Activated T-cell treated with anti-CD3 and anti-CD28 coated beads for 48 hours (primary cell): ENCODE measurements at places on chromosomes 11 and 22.

DNA sequence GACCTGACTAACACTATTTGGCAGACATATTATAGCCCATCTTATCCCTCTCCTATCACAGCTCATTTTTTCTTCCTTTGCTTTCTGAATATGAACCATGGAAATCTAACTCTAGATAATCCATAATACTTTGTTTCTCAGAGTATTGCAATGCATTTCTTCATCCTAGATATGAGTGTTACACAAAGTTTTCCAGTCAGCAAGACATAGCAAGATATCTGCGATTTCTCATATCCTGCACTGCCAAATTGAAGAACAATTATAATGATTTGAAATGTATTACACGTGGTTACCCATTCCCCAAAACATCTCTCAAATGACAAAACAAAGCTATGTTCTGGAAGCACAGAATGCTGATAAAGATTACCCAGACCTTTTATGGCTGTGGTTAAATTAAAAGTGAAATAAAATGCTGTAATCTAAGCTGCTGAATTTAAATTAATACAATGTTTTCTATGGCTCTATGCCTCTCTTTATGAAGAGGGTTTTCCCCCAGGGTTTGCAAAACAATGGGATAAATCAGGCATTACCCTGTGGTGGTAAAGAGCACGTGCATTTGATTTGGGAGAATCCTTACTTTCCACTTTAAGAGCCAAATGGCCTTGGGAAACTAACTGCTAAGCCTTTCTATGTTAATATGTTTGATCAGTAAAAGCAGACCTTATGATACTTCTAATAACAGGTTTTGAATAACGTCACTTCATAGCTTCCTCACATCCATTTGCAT lies 1291.0 kb upstream of the CNTN5 start:
- DNase-seq = no peak

DNA sequence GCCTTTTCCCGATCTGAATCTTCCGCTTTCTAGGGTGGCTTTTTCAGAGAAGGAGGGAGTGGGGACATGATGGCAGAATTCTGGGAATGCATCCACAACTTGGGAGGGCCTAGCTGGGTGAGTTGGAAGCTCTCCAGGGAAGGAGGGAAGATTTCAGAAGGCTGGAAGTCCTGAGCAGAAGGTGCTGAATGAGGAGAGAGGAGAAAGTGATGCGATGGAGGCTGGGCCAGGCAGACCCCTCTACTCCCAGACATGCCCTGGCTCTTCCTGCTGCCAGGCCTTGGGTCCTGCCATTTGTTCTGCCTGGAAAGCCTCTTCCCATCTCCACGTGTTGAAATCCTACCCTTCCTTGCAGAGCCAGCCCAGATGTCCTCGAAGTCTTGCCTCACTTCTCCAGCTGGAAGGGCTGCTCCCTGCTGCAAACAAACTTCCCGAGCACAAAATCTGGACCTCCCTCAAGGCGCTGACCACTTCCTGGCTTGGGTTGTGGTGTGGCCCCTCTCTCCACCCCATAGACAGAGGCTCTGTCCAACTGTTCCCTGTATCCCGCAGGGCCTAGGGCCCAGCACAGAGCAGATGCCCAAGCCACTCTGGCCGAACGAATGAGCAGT lies 16.8 kb downstream of the LRRC32 start:
- DNase-seq = no peak

DNA sequence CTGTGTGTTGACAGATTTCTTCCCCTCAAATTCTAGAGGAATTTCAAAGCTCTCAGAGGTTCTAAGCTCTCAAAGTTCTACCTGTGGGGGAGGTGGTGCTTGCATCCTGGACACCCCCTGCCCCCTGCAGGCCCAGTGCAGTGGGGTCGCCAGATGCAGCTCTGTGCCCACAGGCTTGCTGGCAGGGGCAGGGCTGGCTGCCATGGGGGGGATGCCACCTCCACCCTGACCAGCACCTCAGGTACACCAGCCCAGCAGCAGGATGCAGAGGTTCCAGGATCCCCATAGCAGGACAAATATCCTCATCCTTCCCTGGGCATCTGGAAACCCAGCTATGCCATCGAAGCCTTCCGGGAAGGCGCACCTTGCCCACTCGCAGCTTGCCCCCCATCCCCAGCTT lies 91.1 kb downstream of the BRD1 start:
- DNase-seq = no peak

DNA sequence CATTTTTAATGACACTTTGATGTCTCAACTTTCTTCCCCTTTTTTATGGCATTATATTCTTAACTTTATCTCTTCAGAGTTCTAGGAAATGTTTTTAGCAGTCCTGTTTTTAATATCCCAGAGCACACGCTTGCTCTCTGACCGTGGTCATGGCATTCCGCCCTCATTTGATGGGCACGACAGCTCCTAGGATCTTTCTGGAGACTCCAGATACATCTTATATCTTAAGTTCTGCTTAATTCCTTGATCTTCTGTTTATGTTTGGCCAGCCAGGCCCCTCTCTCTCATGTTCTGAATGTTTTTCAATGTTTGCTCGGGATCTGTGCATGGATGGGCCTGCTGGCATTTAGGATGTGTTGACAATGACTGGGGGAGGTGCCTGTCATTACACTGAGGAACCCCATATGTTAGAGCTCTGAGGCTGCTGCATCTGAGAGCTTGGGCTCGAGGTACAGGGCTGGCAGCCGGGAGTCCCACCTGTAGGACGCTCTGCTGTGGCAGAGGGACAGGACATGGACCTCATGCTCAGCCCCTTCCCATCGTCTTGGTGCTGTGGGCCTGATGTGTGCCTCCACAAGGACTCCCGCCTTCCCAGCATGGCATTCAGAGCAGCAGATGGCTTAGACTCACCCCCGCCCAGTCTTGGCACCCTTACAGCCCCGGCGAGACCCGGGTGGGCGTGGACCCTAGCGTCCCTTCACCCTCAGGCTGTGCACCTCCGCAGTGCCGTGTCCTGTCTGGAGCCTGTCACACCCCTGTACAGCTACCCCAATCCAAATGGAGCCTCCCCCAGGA lies 75.0 kb downstream of the CDKN1C start:
- no peak for DNase-seq

DNA sequence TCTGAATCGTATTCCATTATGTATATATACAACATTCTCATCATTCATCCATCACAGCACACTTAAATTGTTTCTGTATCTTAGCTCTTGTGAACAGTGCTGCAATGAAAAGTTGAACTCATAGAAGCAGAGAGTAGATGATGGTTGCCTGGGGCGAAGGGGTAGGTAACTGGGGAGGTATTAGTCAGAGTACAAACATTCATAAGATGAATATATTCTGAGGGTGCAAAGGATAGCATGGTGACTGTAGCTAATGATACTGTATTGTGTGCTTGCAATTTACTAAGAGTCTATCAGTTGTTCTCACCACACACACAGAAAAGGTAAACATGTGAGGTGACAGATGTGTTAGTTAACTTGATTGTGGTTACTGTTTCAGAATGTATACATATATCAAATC lies 12.6 kb upstream of the RFPL2 start:
- no peak for DNase-seq

DNA sequence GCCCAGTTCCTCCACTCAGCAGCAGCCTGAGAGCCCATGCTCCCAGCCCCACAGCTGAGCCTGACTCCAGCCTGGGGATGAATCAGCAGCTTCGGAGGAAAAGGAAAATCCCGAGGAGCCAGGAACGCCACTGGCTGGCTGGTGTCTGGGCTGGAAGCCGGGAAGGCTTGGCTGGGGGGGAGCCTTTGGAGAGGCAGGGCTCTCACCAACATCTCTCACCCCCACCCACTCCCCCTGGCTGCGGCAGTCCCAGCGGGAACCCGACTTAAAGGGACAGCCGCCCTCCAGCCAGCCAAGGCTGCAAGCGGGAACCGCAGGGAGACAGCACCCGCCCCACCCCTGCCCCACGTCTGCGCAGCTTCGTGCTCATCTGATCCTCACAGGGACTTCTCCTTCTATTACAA lies 28.4 kb downstream of the KIAA0930 start:
- no peak for DNase-seq

- DNase-seq = no peak
These were observed 13.4 kb upstream of the NECTIN1 start for GRCh38 chr11:119742263-119742861.

DNA sequence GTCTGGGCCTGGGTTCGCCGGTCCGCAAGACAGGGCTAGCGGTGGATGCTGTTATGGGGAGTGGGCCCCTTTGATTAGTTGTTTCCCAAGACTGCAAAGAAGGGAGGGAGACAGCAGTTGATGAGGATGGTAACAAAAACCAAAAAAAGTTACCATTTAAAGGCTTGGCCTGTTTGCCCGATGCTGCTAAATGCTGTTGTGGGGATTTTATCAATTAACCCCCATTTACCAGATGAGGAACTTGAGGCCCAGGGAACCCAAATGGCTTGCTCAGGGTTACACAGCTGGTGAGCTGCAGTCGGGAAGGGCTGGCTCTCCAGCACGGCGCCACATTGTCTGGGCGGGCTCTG lies 3.4 kb downstream of the TRPT1 start:
- no peak for DNase-seq

DNA sequence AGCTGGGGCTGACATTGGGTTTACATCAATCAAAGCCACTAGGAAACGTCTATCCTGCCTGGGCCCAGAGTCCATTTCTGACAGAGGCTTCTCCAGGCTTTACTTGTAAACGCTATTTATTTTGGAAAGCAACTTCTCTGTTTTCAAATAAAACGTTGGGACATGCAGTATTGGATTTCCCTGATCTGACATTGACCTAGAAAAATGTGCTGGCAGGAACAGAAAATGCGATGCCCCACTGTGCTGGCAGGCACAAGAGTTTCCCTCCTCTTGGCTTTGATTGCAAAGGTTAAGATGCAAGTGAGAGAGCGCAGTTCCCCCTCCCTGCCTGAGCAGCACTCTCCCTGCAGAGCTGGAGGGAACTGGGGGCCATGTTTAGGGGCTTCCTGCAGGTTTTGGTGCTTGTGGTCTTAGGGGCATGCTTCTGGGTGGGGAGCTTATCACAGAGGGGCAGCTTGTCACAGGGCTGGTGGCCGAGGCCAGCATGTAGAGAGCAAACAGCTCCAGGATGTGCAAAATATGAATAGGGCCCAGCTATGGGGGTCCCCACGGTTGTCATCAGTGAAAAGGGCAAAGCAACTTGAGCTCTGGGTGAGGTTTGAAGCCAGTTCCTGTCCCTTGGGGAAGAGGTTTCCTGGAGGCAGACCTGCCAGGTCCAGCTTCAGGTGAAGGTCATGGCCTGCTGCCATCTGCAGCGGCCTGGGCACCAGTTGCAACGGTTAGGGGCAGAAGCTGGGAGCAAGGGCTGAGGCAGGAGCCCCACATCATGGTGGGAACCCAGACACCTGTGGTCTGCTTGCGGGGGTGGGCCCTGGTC lies 42.3 kb upstream of the DKK3 start:
- no peak for DNase-seq

- no peak for DNase-seq
These were observed 330.1 kb upstream of the PLET1 start for GRCh38 chr11:112590764-112591163.

GRCh38 chr11:102807921-102808320 lies 10.0 kb upstream of the MMP1 start:
- no peak for DNase-seq
